ENCODE measurements at places on chromosomes 2 and 18.
A peak's percentile ranks its signal among the peaks of the same experiment; 100 is the strongest.

DNA sequence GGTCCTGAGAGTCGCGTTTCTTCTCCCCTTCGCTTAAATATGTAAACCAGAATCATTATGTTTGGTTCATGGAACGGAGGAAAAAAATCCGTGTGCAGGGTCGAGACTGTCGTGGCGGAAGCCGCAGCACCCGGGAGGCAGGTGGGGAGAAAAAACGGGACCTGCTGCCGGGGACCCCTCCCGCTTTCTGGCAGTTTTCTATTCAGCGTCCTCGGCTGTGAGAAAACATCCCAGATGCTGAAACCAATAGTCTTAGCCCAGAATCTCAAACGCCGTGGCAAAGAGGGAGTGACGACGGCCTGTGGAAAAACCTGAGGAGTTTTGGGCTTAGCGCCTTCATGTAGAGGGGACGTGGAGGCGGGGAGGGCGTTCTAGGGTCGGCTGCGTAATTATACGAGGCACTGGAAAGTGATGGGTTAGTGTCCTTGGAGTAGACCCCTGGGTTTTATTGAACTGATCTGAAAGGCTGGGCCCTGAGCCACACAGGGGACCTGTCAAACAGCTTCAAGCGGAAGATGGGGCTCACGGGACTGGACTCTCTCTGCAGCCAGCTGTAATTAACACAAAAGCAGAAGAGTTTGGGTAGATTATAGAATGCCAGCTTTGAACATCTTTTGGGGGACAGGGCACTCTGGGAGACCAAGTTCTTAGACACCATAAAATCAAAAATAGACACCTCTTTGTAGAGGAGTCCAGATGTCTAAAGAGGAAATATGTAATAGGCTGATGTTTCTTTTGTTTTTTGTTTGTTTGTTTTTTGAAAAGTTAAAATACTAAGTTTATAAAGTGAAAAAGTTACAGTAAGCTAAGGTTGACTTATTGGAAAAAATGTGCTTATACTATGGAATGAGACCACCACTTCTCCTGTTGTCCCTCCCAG is 834 bp upstream of the BUB1 start:
- no peak for DNase-seq

- no peak for DNase-seq
These were observed 80.4 kb downstream of the ZCCHC2 start for GRCh38 chr18:62603211-62603610.

DNA sequence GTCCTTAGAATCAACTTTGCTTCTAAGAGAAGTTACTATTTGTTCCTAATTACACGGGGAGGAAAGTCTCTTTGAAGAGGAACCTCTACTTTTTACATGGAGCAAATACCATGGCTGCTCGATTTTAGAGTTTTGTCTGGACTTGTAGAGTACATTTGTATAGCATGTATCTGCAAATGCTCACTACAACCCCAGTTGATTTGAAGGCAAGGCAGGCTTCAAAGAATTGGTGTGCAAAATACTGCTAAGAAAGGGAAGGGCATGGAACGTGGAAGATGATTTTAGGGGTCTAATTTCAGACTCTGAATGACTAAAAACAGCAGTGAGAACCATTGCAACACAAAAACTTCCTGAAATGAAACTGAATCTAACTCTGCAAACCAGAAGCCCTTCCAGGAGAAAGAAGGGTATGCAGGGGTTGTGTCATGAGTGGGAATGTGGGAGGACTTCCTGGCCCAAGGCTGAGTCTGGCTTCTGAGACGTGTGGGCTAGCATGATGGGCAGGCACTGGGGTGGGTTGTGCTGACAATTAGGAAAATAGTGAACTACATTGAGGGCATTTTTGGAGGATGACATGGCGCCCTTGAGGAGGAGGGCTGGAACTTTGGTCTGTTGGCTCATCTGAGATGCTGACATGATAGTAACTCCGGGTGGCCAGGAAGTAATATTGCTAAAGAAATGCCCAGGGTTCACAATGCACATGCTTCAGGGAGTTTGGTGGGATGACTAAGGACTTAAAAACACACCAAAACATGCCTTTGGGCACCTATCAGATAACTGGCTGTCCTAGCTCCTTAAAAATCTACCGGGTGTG is 18.9 kb upstream of the IL1R2 start:
- DNase-seq, result no peak

DNA sequence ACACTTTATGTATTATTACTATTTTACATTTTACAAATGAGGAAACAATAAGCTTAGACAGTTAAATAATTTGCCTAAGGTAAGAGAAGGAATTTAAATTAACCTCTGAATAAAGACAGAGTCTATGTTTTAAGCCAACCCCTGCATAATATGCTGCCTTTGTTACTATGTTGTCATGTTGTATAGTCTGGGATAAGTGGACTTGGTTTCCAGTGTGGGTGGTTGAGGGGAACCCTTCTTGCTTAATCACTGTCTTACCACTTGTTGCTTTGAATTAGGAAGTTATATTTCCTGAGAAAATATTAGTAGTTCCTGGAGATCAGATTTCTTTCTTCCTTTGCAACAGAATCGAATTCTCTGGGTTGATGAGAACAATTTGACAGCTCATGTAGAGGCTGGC is 52.6 kb downstream of the AGPS start:
- DNase-seq, result no peak

DNA sequence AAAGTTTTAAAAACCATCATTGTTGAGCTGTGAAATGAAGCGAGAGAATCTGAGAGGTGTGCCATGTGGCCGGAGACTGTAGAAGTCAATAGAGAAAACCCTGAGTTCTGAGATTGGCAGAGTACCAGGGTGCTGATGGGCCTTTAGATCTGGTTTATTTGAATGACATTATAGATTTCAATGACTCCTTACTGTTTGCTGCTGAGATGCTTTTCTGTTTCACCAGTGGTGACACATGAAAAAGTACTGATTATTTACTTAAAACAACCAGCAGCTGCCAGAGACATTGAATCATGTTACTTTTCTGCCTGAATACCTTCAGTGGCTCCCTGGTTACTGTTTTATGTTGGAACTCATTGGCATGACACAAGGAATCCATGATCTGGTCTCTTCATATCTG is 602.7 kb upstream of the ZNF804A start:
- no peak for DNase-seq

GRCh38 chr18:51522338-51522737 is 324.9 kb upstream of the MEX3C start:
- no peak for DNase-seq

- no peak for DNase-seq
These were observed 35.8 kb downstream of the HIBCH start for GRCh38 chr2:190283783-190284182.

DNA sequence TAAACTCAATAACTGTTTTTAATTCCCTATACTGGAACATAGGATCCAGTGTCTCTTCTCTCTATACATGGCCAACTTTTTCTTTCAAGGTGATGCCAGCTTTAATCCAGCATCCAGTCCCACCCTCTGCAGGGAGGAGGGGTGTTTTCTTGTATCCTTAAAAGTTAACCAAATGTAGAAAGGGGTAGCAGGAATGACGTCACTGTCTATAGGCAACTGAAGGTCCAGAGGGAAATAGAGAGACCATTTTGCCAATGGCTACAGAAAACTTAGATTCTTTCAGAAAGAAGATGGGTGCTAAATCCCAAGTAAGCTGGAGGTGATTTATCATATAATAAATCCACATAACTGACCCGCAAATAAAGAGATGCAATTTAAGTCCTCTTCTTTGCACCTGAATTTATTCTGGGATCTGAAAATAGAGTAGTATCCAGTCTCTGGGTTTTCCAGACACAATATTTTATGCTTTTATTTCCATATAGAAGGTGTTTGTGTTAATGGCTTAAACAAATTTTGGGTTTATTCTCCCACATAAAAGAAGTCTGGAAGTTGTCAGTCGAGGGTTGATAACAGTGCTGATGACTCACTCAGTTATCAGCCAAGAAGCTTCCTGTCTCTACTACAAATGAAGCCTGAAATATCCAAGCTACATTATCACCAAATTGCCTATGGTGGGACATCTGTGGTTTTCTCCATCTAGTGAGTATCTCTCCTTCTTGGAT is 5.7 kb upstream of the DNER start:
- DNase-seq, result no peak

DNA sequence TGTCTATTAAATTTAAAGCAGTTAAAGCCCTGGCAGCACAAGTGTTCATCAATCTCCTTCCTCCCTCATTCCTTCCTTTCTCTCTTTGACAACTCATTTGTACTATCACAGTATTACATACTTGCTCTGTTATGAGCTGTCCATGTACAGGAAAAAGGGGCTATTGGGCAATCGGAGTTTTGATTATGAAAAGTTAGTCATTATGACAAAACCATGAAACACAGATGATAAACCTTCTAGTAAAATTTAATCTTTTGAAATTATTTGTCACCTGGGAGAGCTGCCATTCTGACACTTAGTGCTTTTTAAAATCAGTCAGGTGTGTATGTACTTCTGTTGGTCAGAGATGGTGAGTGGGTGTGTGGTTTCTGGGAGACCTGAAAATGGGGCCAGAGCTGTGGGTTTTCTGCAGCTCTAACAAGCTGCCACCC is 39.4 kb downstream of the MAP4K4 start:
- no peak for DNase-seq

DNA sequence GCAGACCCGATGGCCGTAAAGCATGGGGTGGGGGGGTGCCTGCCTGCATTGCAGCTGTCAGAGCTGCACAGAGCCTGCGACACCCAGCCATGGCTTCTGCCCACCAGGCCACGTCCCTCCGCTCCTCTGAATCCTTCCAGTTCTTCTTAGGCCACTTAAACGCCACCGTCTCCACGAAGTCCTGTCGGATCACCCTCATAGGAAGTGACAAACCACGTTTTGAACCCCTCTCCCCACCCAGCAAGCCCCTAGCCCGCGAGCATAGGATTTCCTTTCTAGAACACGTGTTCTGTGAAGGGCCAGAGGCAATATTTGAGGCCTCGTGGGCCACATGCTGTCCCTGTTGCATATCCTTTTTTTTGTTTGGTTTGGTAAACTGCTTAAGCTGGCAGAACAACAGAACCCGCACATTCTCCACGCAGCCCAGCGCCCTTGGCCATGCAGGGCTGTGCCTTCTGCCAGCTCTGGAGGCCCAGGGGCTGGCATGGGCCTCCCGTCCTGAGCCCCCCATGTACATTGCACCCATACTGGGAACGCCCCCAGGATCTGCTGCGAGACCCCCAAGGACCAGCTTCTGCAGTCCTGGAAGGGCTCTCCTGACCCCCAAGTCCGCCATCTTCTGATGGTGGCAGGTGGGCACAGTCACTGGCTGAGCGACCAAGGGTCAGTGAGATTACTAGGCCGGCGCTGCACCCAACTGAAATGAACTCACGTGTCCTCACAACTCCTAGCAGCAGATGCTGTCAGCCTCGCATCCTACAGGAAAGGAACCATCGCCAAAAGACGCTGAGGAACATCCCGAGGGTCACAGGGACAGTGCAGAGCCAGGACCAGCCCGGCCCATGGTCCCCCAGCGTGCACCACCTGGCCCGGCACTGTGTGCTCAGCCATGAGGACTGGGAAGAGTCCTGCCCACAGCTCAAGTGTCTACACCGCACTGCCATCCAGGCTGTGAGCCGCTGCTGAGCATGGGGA is 35.1 kb downstream of the ADI1 start:
- DNase-seq, result no peak

- peak; percentile 4 for DNase-seq
These were observed 323.7 kb downstream of the ARHGAP15 start for GRCh38 chr2:143452817-143453451.

GRCh38 chr2:59655809-59656208 is 897.6 kb downstream of the BCL11A start:
- no peak for DNase-seq
